ENCODE measurements at places on chromosomes 11 and 22.

DNA sequence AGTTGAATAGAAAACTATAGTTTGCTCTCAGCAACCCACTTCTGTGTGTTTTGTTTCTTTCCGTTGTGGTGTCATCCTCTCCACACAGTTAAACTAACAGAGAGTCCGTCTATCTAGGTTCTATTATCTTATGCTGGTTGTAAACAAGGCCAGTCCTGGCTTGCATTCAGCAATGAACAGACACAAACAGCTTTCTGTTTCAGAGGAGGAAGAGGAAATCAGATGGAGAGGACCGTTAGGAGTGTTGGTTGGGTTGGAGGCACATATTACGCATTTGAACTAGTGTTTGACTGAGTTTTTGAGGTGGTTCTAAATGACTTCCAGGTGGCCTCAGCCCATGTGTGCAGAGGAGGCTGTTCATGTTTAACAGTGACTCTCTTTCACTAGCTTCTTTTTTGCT lies 129.5 kb upstream of the SORL1-AS1 start:
- DNase-seq: no peak

GRCh38 chr11:46270684-46271083 lies 6.8 kb upstream of the CREB3L1 start:
- no peak for DNase-seq

GRCh38 chr22:45127866-45128265 lies 35.9 kb upstream of the NUP50 start:
- no peak for DNase-seq

DNA sequence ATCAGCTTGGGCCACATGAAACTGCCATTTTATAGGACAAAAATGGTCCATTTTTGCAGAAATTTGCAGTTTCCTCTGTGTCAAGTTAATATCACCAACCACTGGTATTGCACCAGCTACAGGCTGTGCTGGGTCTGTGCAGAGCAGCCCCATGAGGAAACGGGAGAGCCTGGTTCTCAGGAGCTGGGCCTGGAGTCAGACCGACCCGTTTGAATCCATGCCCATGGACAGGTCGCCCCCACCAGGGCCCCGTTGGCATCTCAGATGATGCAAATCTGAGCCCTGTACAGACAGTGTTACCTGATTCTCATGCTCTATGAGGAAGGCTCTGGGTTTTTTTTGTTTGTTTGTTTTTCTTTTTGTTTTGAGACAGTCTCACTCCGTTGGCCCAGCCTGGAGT lies 9.8 kb upstream of the SEC14L6 start:
- no peak for DNase-seq

DNA sequence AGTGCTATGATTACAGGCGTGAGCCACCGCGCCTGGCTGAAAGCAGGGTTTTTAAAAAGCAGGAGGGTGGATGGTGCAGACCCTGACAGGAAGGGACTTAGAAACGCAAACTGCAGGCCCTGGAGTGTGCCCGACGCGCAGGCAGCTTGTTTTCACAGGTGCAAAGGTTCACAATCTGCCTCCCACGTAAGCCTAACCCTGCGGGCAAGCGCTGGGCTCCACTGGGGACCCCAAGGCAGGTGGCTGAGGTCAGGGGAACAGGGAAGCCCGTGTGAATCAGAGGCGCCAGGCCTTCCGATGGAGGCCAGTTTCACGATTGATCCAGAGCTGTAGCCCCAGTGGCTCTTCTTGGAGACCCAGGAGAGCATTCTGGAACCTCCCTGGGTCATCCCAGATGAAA lies 256.3 kb downstream of the BRD1 start:
- no peak for DNase-seq

DNA sequence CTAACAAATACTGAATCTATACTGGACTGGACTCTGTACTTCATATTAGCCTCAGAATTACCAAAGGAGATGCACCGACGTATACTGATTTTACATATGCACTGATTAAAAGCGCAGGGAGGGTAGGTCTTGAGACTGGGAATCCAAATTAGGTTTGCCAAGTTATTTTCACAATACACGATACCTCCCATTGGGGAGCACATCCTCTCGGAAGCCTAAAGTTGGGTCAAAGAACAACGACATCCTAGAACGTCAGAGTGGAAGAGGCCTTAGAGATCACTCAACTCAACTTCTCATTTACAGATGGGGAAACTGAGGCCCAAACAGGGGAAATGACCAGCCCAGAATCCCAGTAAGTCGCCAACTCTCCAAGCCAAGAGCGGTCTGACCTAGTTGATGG lies 626 bp downstream of the DNAL4 start:
- no peak for DNase-seq

DNA sequence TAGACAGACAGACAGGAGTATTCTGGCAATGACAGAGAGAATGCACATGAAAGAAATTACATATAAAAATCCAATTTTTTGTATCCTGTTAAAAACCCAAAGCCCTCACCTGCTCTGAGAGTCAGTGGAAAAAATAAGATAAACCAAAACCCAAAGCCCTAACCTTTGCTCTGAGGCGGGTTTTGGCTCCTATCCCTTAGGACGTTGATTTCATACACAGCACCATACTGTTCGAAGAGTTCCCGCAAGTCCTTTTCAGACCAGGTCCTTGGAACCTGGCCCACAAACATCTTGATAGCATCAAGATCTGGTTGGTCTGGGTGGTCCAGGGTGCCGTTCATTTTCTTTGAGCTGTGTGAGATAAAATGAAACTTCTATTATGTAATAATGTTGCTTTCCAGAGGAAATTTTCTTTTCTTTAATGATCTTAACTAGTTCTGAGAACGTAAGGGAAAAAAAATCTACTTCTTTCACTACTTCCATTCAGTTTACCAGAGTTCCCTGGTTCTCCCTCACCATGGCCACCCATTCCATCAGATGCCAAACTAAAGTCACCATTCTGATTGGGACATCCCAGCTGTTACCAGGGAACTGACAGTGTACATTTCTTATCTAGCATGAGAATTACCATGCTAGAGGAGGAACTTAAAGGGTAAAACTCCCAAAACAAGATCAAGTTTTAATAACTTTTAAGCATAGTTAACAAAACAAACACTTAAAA lies 39.9 kb upstream of the RAPSN start:
- DNase-seq: no peak

GRCh38 chr11:3021125-3021524 lies 29.0 kb upstream of the NAP1L4 start:
- no peak for DNase-seq

- DNase-seq: no peak
Observed at GRCh38 chr11:15544353-15544752, 429.6 kb downstream of the INSC start.

DNA sequence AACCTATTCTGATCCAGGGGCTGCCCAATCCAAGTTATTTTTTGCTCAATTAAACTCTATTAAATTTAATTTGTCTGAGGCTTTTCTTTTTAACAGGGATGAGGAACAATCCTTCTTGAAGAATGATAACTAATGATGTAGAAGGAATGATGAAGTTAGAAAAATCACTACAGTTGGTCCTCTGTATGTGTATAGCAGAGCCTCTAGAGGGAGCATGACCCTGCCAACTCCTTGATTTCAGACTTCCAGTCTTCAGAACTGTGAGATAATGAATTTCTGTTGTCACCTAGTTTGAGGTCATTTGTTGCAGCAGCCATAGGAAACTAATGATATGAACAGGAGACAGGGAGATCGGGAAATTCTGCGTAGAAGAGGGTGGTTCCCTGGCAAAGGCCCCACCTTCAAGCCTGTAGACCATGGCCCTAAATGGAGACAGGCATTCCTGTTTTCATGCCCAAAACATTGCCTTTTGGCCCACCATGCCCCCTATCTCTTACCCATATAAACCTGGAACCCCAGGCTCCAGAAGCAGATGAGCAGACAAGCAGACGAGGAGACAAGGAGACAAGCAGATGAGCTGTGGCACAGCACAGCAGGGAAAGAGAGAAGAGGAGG lies 7.7 kb upstream of the QSER1 start:
- no peak for DNase-seq

DNA sequence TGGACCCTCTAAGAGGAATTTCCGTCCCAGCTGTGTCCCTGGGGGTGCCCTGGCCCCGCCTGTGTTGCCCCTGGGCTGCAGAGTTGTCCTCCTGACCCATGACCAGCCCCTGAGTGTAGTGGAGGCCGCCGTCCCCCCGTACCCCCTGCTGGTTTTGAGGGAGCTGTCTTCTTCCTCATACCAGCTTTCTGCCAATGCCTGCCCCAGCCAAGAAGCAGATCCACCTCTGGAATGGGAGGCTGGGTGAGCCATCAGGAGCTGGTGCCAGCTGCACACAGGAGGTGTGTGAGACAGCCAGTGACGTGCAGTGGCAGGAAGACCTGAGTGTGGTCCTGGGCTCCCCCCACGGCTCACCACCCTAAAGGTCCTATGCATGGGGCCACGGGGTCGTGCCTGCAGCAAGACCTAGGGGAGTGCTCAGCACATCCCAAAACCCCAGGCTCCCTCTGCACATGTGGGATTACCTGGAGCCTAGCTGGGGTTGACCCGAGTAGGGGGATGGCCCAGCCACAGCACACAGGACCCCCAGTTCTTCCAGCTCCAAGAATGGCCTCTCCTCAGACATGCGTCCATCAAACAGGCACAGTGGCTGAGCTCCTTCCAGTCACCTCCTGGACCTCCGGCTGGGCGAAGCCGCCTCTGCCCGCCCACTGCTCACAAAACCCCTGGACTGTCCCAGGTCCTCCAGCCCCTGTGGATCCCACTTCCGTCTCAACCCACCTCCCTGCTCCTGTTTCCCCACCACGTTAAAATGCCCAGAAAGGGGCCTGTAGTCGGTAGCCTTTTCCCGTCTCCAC lies 647.6 kb downstream of the BRD1 start:
- DNase-seq: no peak

- DNase-seq: no peak
Observed at GRCh38 chr11:16607675-16608644, 130.5 kb upstream of the C11orf58 start.

DNA sequence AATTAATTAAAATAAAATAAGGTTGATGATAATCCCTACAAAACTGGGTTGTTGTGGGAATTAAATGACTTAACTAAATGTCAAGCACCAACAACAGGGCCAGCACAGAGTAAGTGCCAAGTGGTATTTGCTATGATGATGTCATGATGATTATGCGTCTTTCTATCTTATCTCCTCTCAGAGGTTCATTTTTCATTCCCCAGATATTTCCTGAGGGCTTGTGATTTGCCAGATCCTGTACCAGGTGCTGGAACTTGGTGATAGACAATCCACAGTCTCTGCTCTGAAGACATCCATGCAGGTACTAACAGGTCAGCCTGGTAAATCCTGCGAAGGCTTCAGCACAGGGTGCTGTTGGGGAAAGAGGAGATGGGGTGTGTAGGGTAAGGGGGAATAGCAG lies 8.1 kb upstream of the MYH9 start:
- no peak for DNase-seq

DNA sequence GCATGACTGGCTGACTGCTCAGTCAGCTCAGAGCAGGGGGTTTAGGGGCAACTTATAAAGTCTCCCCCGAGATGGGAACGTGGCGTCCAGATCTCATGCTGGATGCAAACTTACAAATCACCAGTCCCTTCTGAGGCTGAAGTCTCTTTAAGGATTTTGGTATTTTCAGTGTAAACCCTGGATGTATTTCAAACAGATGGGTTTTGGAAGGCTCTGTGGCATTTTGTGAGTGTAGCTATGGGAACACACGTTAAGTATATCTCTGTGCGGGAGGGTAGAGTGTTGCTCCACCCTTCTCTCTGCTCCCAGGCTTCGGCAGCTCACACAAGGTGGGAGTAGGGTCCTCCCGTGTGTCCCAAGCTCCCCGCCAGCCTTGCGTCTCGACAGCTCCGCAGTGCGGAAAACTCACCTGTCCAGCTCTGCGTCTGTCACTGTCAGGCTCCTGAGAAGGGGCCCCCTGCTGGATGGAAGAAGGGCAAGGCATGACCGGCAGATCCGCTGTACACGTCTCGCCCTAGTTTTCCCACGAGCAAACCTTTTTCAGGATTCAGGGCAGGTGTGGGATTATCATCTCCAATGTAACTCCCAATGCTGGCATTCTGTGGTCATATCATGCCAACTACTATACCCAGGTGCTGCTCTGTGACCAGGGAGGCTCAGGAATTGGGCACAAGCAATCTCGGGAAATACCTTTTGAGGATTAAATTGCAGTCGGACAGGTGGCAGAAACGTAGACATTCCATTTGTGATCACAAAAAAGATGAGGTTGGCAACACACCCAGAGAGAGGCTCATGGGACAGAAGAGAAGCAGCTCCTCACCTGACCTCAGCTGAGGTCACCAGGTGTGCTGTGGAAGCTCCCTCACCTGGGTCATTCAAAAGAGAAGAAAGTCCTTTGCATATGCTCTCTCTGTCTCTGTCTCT lies 313.9 kb upstream of the B3GAT1 start:
- no peak for DNase-seq

GRCh38 chr11:115990004-115990447 lies 485.8 kb upstream of the CADM1 start:
- no peak for DNase-seq

DNA sequence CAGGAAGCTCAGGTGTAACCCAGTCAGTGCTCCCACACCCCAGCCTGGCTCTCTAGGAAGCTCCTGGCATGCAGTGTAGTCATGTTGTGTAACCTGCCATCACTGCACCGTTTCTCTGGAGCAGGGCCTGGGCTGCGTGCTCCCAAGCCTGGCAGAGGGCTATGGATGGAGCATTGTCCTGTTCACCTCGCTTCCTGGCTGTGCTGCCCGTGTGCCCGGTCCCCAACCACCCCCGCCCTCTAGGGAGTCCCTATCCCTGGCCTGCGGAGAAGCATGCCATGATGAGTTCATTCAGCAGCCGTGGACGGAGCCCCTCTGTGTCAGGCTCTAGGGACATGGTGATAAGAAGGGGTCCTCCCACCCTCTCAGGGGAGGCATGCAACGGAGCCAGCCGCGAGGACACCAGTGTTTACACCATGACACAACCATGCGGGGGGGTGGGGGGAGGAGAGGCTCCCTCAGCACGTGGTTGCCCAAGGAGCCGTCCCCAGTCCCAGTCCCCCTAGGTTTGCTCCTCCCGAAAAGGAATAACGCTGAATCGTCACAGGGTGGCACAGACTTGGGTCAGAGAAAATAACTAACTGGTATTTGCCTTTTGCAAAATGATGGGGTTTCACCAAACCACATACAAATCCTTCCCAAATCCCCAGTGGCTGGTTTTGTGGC lies 73.1 kb downstream of the FBLN1 start:
- DNase-seq: no peak

DNA sequence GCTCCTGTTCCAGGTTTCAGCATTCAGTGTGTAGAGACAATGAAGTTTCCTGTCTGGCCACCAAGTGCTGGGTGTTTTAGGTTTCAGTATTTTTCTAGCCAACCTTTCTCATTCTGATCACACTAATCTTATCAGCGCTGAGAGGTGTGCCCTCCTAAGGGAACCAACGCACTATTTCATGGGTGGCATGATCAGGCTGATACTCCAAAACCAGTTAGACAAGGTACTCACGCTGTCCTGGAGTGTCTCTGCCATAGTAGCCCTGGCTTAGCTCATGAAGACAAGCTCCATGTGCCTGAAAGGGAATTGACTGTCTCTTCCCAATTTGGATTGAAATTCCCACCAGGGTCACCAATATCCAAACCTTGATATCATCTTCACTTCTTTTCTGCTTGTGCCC lies 8.0 kb upstream of the RAB38 start:
- DNase-seq: no peak

- no peak for DNase-seq
Observed at GRCh38 chr22:35319244-35319985, 19.7 kb downstream of the TOM1 start.
